ENCODE measurements at places on chromosomes 7 and 10.

DNA sequence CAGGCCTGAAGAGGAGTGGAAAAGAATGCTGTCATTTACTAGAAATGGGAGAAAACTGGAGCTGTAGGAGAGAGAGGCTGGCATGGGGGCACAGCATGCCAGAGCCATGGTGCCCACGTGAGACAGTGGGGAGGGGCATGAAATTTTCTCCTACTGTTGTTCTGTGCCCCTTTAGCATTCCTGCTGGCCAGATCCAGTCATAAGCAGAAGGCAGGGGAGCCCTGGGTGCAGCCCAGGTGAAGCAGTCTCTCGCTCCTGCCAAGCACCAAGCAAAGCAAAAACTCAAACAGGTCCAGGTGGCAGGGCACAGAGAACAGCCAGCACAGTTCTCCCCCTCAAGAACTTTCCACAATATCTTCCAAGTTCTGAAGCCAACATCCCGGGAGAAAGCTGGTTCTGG is 383.2 kb downstream of the TCERG1L start:
- DNase-seq, result no peak

GRCh38 chr7:44286182-44286617 is 39.2 kb downstream of the CAMK2B start:
- no peak for DNase-seq

- no peak for DNase-seq
These were observed 183.7 kb upstream of the SH2B2 start for GRCh38 chr7:102103027-102103372.

GRCh38 chr10:46234431-46235060 is 52.3 kb upstream of the ANTXRL start:
- DNase-seq, result no peak

DNA sequence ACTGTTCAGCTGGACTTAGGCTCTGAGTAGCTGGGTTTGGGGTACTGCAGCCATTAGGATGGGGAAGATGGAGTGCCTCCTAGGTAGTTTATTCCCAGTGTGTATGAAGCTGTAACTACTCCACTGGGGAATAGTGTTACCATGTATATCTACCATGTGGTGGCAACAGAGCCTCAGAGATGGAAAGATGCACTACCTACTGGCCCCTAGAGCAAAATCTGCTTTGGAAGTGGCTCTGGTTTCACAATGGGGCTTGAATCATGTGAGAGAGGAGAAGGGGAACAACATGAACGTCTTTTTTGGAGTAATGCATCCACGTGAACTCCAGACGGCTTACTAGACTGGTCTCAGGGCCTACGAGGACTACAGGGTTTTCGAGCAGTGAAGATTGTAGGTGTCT is 167.3 kb downstream of the CALCR start:
- DNase-seq, result no peak

- DNase-seq, result no peak
These were observed 161.9 kb downstream of the SORCS3 start for GRCh38 chr10:104802941-104803340.

- DNase-seq, result no peak
These were observed 51.8 kb upstream of the TRIL start for GRCh38 chr7:29009947-29010346.

DNA sequence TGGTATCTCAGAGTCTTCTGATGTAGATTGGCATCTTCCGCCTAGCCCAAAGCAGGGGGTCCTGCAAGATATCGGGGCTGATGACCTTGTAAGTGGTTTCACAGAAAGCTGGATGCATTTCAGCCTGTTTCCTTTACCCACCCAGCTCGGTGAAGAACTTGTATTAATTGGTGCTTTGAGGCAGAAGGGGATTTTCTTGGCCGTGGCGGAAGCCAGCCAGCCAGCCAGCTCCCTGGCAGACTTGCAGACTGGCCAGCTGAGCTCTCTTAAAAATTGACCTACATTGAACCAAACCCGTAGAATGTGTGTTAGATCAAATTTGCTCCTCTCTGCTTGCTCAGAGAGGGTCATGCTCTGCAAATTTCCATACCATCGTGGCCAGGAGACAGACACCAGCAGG is 218.4 kb downstream of the ADAM12 start:
- DNase-seq, result no peak

DNA sequence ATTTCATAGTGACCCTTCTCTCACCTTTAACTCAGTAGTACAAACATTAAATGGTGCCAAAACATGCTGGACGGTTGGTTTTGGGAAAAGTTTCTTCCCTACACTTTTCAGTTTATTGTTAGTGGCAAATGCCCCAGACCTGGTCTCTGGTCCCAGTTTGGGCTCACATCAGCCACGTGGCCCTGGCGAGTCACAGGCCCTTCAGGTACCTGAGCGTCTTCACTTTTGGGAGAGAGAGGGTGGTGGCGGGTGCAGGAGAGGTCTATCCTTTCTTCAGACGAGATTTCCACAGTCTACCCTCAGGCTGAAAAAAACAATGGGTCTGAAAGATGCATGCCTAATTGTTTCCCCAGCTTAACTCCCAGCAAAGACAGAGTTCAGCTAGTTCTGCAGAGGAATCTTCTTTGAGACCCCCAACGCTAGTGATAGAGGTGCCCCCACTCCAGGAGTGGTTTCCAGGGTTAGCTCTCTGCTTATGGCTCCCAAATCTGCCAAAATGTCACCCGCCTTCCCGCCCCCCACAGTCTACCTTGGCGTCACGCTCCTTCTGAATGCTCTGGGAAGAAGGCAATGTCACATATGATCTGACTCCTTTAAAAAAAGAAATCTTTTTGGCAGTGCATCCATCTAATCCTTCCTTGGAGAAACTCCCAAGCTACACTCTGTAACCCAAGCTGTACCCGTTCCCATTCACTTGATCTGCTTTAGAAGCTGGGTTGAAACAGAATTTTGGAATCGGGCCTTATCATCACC is 384.8 kb upstream of the FOXK1 start:
- DNase-seq, result no peak

GRCh38 chr10:125235093-125236069 is 75.0 kb upstream of the CTBP2 start:
- no peak for DNase-seq

DNA sequence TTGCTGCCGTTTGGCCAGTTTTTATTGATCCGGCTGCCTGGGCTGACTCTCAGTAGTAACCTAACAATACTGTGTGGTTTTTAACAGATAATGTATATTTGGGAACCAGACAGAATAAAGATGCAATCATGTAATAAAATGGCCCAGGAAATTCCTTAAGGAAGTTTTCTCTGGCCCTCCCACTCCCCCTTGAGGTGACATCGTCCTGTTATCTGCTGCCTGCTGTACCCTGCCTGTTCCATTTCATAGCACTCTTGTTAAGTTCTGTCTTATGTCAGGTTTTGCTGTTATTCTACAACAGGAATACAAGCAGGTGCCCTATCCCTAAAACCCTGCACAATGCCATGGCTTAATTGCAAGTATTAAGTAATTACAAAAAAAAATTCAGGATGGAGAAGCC is 12.5 kb downstream of the ITGB8 start:
- DNase-seq, result no peak

DNA sequence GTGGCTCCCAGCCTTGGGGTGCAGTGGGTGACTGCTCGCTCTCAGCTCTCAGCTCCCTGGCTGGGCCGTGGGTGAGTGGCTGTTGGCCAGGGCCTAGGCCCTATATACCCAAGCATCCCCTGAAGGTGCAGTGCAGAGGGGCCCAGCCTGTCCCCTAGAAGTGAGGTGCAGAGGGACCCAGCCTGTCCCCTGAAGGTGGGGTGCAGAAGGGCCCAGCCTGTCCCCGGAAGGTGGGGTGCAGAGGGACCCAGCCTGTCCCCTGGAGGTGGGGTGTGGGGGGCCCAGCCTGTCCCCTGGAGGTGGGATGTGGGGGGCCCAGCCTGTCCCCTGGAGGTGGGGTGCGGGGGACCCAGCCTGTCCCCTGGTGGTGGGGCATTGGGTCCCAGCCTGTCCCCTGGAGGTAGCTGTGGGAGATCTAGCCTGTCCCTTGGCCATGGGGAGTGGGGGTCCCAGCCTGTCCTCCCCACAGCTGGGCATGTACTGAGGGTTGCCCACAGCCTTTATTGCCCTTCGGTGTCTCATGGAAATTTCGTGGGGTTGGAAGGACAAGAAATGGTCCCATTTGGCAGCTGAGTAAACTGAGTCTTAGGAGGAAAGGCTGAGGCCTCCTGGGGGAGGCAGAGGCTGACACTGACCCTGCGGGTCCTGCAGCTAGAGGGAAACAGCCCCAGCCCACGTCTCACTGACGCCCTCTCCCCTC is 17.5 kb upstream of the LFNG start:
- DNase-seq, result no peak

Data from T follicular helper cell (primary cell).